Femur (tissue), 1 donor: ENCODE measurements at places on chromosomes 2 and 18.

GRCh38 chr2:12320991-12321641 is 395.6 kb upstream of the TRIB2 start:
- DNase-seq: peak; percentile 79

DNA sequence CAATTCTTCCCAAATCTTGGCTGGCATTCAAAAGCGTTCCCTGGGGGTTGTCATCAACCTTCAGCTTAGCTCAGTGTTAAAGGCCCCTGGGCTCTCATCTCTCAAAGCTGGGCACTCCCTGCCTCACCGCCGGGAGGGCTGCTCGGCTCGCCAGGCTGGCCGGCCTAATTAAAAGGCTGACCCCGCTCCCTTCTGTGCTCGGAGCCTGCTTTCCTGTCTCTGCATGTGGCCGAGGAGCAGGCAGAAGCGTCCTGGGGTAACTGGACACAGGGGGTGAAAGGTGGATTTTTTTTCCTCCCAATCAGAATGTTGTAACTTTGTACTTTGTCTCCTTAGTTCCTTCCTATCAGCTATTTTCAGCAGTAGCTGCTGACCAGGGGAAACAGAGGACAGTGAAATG is 231.1 kb downstream of the GBX2 start:
- DNase-seq: no peak

GRCh38 chr2:97911206-97911921 is 84.4 kb downstream of the TMEM131 start:
- DNase-seq: no peak

DNA sequence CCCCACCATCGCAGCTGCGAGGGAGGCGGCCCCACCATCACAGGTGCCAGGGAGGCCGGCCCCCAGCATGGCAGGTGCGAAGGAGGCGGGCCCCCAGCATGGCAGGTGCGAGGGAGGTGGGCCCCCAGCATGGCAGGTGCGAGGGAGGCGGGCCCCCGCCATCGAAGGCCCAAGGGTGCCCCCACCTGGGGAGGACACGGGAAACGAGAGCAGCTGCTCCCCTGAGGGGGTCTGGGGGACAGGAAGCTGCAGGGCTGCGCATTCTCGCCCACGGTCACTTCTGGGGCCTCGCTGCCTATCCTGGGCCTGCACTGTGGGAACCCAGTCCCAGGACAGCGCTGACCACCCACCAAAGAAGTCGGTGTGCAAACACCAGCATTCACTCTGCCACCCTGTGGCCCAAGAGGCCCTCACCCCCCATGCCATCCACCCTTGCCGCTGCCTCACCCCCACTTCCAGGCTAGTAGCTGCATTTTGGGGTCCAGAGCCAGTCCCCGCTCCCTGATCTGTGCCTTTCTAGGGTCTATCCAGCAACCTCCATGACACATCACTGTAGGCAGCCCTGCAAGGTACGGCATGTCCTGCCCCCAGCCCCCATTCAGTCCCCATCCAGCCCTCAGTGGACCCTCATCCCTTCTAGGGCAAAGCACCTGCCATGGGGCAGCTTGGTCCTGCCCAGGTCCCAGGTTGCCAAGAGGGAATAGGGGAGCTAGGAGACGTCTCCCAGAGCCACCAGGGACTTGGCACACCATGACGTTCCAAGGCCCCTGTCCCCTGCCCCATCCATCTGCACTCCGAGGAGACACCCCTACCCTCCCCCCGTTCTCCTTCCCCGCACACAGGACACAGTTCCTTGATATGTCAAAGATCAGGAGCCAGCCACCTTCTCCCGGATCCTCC is 24.0 kb upstream of the GPC1 start:
- no peak for DNase-seq

DNA sequence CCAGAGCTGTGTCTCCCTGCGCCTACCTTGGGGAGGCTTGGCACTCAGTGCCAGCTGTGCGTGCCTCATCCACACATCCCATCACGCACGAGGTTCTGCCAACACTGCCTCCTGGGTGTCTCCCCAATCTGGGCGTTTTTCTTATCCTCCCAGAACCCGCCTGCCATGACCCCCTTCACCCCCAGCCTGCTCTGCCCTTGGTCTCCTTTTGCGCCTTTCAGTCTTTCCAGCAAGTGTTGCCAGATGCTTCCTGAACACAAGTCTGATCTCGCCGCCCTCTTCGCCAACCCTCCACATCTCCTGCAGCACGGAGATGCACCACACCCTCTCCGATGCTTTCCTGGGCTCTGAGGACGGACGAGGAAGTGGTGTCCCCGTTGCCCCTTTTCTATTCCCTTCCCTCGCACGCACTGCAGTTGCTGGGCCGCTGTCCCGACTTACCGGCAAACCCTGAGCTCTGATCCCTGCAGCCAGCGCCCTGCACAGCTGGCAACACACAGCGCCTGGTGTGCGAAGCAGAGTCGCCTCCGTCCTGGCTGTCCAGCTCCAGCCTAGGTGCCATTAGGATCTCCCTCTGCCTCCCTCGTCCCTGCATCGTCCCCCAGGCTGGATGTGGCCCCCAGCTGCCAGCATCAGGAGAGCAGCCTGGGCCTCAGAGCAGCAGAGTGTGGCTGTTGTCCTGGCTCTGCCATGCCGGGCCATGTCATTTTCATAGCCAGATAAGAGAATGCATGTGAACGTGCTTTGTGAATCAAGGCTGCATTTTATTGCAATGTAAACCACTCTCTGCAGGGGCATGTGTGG is 22.6 kb upstream of the ALLC start:
- DNase-seq: no peak

- no peak for DNase-seq
These were observed 26.2 kb downstream of the CYP27C1 start for GRCh38 chr2:127193967-127194280.

DNA sequence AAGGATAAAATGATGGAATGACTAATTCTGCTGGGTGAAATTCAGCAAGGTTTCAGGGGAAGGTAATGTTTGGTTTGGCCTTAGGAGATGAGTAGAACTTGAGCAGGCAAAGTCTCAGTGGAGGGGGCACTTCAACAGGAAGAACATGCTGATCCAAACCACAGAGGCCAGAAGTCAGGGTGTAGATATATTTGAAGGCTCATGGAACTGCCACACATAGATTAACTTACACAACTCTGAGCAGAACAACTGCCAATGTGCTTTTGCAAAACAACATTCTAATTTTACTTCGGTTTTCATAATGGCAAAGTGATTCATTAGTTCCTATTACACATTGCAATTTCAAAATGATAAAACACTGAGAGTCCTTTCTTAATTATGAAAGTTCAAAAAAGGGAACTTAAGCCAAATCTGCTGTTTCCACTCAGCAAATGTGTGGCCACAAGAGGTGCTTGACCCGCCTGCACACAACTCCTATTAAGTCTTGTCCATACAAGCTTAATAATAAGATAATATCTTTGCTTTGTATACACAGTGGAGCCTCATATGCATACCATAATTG is 284.8 kb downstream of the MREG start:
- no peak for DNase-seq

DNA sequence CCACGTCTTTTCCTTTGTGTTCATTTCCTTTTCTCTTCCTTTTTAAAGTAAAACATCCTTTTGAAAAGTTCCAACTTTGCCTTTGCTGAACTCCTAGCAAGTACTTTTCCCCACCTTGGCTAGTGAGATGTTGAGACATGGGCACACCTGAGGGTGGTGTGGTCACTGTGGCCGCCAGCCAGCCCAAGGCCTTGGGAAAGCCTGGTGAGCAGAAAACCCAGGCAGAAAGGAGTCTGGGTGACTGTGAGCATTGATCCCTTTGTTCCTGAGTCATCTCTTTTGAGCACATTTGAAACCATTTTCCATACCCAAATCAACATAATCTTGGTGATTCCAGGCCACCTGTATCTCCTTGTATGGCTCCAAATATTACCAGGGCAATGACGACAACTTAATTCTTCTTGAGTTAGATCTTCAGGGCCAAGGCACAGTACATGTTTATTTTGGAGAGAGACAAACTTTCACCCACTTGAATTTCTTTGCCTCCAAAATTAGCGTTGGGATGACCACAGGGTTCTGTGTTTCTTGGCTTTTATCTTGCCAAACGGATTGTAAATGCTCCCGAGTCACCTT is 14.5 kb downstream of the EPAS1 start:
- DNase-seq: no peak

GRCh38 chr2:233466991-233467603 is 99.5 kb downstream of the USP40 start:
- peak; percentile 13 for DNase-seq

DNA sequence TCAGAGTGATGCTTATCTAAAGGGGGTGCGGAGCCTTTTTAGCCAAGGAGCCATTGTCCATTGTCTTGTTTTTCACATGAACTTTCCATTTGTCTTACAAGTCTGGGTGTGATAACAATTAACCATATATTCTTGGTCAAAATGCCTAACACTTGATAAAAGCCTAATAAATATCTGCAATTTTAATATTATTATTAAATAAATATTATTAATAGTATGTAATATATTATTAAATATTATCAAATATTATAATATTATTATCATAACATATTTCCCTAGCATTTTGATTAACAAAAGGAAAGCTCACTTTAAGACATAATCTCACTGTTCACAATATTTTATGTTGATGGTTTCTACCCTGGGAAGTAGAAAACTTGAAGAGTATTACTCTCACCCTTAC is 1143.6 kb upstream of the GYPC start:
- DNase-seq: no peak

DNA sequence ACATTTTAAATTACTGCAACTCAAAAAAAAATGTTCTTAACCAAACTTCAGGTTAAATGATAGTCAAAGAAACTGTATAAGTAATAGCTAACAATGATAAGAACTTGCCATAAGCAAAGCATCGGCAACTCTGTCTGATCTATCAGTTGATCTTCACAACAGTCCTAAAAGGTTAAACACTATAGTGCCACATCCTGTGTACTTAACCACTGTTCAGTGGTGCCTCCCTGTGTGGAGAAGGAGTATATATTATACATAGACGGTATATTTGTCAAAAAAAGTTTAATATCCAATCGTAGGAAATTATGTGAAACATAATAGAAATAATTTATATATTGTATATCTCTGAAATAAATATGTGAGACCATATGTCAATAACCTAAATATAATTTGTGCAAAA is 13.0 kb downstream of the DTNA start:
- DNase-seq: no peak

DNA sequence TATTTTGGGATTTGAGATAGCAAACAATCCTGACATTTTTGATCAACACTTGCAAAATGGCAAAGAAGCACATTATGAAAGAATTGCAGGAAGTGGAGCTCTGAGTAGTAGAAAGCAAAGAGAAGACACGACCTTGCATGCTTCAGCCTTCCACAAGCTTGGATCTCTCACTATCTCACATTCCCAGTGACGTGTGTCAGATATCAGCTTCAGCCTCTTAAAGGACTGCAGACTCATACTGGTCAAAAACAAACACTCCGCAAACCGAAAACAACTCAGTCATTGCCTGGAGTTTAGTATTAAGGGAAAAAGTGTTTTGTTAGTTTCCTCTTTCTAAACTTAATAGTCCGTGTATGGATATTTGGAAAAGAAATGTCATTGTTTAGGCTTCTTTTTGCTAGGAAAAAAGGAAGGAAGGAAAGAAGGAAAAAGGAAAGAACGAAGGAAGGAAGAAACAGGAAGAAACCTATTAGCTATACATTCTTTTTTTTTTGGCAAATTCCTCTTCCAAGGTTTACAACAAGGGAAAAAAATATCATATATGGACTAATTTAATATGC is 32.6 kb upstream of the SLC40A1 start:
- DNase-seq: peak; percentile 31

- DNase-seq: no peak
These were observed 261.1 kb downstream of the ANAPC1 start for GRCh38 chr2:111622859-111623258.

DNA sequence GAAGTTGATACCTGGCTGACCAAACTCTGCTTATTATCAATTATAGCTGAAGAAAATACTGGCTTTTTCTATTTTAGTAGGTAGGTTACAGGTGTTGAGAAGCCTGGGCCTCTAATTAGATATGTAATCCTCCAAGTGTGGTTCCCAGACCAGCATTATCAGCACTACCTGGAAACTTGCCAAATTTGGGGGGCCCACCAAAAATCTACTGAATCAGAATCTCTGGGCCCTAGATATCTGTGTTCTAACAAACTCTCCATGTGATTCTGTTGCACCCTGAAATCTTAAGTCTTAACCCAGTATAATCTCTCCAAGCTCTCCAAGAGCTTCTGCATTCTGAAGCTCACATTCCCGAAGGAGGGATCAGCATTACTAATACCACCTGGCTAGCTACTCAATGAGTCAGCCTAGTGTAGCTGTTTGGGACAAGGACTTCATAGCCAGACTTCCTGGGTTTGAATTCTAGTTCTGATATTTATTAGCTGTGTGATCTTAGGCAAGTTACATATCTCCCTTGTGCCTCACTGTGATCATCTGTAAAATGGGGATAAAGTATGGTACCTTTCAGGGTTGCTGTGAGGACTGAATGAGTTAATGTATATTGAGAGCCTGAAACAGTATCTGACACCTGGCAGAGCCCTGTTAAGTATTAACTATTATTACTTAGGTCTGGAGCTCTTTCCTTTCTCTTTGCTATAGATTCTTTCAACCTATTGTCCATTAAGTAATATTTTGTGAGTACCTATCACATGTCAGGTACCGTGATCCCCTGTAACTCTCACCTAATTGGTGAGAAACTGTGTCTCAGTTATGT is 94.1 kb upstream of the CD302 start:
- DNase-seq: no peak

DNA sequence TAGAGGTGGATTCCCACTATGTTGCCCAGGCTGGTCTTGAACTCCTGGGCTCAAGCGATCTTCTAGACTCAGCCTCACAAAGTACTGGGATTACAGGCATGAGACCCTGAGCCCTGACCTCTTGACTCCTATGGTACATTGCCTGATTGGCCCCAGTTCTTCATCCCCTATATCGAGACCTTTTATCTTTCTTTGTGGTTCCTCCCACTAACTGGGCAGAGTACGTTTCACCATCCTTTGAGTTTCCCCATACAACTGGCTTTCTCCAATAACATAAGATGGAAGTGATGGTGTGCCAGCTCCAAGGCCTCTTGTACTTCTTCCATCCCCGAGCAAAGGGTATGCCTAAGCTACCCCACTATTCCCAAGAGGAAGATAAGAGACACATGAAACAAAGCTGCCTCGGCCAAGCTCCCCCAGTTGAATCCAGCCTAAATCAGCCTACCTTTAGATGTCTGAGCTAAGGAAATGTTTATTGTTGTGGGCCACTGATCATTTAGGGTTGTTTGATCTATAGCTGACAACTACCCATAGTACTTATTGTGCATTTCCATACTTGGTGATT is 8.3 kb upstream of the TMEM247 start:
- DNase-seq: no peak
